Retinal pigment epithelial cell (primary cell): ENCODE measurements at places on chromosomes 12 and 14.
A peak's percentile ranks its signal among the peaks of the same experiment; 100 is the strongest.

DNA sequence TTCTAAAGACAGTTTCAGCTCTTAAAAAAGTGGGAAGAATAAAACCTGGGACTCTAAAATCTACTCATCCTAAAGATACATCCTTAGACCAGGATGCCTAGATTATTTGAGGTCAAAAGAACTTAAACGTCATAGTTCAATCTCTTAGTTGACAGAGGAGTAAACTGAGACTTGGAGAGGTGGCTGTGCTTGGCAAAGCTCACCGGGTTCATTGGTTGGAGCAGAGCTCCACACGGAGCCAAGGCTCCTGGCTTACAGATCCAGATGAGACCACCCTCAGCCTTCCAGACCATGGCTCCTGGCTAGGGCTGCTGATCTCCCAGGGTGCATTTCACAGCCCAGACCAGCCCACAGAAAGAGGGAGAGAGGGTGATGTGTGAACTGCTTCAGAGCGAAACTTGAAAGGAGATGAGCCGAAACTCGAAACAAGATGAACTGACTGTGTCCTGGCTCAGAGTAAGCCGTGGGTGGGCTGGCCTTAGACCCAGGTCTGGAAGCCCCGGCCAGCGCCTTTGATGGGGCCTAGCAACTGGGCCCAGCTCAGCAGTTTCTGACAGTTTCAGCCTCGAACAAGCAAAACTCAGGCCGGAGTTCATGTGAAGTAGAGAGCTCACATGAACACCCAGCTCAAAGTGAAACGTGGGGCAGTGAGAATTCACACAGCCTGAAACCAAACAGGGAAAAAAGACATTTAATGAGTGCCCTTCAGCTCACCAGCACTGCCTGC lies 1044.8 kb downstream of the BCL11B start:
- no peak for DNase-seq

DNA sequence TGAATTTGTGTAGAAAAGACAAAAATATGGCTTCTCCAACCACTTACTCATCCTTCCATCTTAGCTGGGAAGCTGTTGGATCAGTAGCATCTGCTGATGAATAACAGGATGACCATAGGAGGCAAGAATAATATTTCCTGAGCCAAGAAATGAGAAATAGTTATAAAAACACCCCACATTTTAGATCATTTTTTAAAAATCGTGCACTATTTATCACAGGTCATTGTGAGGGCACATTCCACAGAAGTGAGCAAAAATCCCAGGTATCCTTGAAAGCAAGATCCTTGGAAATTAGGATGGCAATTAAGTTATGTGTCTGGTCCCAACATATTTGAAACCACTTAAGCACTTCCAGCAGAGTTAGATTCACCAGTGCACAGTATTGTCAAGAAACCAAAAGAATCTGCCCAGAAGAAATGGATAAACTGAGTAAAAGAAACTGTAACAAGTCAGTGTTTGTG lies 8.4 kb downstream of the FAR2 start:
- DNase-seq, result no peak

- DNase-seq, result no peak
These were observed 86.4 kb downstream of the CAPZA3 start for GRCh38 chr12:18824287-18824686.

- no peak for DNase-seq
These were observed 301.0 kb upstream of the MIS18BP1 start for GRCh38 chr14:45553981-45554380.

- DNase-seq, result no peak
These were observed 974.5 kb upstream of the FLRT2 start for GRCh38 chr14:84555493-84555892.

DNA sequence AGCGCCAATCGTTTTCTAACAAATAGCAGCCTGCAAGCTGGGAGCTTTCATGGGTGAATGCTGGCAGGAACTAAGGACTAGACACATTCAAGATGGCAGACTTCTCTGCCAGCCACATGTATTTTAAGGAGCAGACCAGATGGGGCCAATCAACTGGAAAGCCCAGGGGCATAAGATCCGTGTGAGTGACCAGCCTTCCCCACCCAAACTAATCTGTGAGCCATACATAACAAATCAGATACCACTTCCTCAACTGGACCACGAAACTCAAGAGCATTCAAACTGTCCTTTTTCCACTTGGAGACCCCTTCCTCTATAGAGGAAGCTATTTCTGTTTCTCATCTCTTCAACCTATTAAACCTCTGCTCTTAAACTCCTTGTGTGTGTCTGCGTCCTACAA lies 9.7 kb downstream of the TCL1B start:
- DNase-seq, result no peak

DNA sequence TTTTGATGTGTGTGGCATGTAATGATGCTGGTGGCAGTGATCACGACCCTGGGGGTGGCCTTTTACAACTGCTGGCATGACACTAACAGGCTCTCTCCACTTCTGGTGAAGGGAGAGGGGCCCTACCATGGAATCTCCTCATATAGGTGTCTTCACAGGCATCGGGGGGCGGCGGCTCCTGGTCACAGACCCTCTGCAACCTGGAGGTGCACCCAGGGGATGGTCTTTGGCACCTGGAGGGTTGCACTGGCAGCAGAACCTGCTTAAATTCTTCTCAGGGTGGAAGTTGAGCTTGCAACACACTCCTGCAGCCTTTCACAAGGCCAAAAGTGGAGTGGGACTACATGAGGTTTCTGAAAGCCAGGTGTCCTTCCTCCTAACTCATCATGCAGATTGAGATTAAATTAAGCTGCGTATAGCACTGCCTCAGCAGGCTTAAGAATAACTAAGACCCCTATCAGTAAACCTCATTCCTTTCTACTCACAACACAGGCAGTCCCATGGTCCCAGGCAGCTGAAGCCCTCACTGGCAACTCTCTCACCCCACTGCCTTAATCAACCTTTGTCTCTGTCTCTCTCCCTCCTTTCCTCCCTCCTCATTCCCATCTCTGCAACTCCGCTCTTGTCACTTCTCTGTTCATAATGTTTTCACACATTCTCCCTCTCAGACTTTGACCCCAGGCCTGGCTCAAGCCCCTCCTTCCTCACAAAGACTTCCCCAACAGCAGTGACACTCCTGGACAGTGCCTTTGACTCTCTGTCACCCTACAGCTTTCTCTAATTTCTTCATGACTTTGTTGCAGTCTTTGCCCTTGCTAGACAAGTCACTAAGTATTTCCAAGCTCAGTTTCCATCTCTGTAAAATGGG lies 18.9 kb downstream of the NID2 start:
- no peak for DNase-seq

GRCh38 chr14:101227611-101228594 lies 324.4 kb upstream of the RTL1 start:
- DNase-seq, result no peak

DNA sequence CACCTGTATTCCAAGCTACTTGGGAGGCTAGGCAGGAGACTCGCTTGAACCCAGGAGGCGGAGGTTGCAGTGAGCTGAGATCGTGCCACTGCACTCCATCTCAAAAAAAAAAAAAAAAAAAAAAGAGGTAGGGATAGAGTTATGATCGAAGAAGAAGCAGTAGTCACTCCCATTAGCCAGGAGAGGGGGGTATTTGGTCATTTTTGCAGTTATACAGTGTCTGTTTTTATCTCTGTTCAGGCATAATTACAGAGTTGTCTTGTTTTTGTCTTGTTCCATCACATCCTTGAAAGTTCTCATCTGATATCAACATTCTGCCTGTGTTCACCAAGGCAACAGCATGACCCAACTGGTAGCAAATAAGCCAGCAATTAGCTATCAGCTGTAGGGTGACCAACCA lies 98.5 kb upstream of the TMPO start:
- DNase-seq, result no peak

DNA sequence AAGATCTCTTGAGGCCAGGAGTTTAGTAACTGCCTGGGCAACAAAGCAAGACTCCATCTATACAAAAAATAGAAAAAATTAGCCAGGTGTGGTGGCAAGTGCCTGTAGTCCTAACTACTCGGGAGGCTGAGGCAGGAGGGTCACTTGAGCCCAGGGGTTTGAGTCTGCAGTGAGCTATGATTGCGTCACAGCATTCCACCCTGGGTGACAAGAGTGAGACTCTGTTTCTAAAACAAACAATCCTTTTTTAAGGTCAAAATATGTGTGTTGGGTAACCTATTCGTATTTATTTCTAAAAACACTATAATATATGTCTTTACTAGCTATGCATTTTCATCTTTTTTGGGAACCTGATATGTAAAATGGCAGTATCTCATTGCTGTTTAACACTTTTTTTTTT lies 7.4 kb downstream of the FBXO21 start:
- no peak for DNase-seq

GRCh38 chr14:103281496-103282231 lies 52.4 kb upstream of the EIF5 start:
- no peak for DNase-seq

DNA sequence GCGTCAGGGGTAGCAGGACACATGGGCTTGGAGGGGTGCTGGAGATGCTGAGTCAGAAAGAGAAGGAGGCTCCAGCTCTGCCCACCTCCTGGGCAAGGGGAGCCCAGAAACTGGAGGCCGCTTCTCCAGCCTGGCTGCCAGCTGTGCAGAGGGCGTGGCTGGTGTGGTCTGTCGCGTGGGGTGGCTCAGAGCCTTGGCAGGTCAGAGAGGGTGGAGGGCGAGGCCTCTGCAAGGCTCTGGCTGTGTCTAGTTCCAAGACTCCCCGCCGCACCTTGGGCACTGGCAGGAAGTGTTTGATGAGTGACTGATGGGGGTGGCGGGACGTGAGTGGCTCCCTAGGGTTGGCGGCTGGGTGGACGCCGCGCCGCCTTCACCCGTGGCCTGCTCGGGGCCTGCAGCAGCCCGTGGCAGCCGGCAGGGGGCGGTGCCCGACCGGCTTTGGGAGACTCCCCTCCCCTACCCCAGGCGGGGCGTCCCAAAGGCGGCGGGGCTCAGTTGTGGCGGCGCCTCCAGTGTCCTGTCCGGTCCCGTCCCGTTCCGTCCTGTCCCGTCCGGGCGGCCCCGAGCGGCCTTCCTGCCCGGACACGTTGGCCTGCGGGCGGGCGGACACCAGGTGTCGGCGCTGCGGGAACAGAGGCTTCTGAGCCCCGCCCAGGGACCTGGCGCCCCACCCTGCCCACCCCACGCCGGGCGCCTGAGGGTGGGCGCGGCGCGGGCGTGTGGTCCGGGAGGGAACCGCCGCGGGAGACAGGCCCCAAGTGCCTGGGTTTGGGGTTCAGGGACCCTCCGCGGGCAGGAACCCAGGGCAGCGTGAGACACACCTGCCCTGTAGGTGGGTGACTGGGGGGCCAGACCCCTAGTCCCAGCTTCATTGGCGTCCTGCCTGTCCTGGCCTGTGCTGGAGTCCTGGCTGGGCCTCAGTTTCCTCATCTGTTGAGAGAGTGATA lies 39.7 kb downstream of the KRT80 start:
- DNase-seq, result no peak

DNA sequence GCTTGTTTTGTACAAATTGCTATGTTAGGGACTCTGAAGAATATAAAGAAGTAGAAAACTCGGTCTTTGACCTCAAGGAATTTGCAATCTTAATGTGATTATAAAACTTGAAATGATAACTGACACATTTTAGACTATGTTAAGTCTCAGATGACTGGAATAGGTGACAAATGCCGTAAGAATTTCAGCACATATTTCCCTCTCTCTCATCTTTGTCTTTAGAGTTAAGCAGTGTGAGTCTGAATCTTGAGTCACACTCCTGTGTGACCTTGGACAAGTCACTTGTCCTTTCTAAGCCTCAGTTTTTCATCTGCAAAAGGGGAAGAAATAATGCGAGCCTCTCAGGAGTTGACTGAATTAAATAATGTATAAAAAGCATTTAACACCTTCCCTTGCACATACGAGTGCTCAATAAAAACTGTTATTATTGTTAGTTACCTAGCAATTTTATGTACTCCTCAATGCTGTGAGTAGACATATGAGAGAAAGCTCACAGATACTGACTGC lies 103.7 kb downstream of the DYRK2 start:
- DNase-seq, result no peak

- DNase-seq, result no peak
These were observed 9.2 kb downstream of the ASCL4 start for GRCh38 chr12:107783406-107784376.

DNA sequence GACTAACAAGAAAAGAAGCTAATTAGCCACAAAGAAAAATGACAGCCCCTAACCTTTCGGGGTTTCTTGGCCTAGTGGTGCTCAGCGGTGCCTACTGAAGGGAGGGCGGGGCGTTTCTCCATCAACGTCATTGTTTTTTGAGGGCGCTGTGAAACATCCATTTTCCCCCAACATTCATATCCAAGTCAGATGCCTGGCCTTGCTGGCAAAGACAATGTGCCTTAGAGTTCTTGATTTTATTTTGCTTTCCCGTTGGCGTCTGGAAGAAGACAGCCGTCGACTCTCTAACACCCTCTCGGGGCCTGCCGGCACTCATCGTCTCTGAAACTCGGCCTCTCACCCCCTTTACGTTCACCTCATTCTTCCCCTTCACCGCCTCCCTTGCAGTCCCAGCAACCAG lies 154.5 kb downstream of the PHETA1 start:
- DNase-seq, result no peak

- no peak for DNase-seq
These were observed 317.1 kb downstream of the ZFP36L1 start for GRCh38 chr14:68475802-68476201.

GRCh38 chr12:131723532-131723931 lies 12.6 kb downstream of the SFSWAP start:
- DNase-seq, result no peak

DNA sequence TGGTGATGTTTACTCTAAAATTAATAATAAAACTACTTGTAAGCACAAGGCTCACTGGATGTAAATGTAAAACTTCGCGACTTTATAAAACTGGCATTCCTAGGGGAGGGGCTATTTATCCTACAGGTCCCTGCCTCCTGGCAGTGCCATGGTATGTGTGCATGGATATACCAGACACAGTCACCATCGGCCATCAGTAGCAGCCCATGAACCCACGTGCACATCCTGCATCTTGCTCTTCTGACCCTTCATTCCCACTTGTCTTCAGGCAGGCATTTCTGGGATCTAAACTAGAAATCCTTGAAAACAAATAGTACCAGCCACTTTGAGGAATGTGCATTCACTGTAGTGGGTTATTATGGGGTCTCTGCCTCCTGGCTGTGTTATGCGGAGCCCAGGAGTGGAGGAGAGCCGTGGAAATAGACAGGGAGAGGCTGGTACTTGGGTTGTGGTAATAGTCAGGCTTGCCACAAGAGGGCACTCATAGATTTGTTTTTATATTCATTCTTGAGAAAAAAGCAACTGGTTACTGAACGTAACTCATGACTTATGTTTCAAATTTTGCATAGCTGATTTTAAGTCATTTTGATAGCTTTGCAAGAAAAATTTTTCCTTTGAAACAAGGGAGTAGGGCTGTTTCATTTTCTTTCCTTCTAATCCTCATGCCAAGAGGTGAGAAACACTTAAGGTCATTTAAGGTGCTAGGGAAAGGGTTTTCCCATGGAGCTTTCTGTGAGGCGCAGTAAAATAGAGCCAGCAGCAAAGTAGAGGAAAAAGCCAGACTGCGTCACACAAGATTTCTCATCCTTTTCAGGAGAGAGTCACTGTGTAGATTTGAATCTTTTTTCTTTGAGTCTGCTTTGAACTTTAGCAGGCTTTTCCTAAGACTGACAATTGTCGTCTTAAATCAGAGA lies 17.4 kb upstream of the GALNT16 start:
- DNase-seq, result peak; percentile 30

DNA sequence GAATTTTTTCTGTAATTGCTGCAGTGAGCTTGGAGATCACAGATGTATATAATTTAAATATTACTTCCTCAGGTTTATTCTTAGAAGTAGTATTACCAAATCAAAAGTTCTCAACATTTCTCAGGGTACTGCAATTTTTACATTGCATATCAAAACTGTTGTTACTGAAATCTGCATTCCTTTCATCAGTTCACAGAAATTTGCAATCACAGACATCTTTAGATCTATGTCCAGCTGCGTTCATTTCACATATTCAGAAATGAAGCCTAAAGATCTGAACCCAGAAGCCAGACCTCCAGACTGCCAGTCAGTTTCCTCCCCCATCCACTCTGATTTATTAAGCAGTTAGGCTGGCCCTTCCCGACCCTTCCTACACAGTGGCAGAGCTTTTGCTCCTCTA lies 18.2 kb upstream of the IFT81 start:
- no peak for DNase-seq
